ENCODE measurements at places on chromosomes 2 and 18. TPM values are rescaled to one million over a fixed set of nuclear protein-coding genes. Genes with fewer than 3 reads are reported as not detected.

DNA sequence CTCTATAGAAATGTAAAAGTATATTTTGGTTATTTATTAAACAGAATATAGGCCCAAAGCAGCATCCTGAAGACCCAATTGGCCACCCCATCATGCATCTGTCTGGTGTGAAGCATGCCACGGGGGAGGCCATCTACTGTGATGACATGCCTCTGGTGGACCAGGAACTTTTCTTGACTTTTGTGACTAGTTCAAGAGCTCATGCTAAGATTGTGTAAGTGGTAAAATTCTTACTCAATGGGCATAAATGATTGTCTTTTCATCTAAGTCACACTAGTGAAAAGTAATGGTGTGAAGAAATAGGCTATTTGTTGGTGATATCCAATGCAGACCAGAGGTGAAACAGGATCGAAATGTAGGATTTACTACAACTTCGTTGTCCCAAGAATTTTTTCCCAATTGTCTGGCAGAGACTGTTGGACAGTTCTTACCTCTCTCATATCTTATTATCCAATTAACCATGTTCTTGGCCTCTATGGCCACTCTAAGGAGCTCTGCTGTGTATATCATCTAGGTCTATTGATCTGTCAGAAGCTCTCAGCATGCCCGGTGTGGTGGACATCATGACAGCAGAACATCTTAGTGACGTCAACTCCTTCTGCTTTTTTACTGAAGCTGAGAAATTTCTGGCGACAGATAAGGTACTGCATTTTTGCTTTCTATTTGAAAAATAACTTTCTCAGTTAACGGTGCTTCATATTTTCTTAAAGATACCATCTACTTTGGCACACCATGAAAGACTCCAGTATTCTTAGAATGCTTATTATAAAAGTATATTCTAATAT lies 35.0 kb downstream of the AOX1 start:
- DNase-seq: no peak

GRCh38 chr18:46677611-46678010 lies 20.6 kb upstream of the LOXHD1 start:
- DNase-seq: no peak

- DNase-seq: no peak
Observed at GRCh38 chr2:108640731-108641130, 78.6 kb upstream of the RANBP2 start.

GRCh38 chr2:20067992-20068584 lies 16.7 kb upstream of the LAPTM4A start:
- no peak for DNase-seq

- DNase-seq: no peak
Observed at GRCh38 chr2:231917280-231918066, 8.7 kb downstream of the NPPC start.

DNA sequence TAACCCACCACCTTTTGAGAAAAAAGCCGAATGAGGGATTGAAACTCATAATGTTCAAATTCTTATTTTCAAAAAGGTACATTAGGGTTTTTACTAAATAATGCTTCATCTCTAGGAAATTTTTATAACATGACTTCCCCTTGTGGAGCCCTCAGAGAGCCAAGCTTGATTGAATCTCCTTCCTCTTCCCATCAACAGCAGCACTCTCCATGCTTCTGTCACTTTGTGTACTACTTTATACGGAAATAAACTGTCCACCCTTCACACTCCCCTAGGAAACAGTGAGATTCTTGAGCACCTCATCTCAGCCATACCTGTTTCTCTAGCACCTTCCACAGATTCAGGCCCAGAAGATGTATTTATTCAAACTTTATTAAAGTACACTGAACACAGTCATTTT lies 51.8 kb downstream of the TFPI start:
- DNase-seq: no peak

GRCh38 chr2:216139884-216140283 lies 30.7 kb downstream of the XRCC5 start:
- no peak for DNase-seq

- DNase-seq: no peak
Observed at GRCh38 chr18:49645196-49645595, 83.3 kb downstream of the LIPG start.

SCYGR4 gene
- total RNA-seq: not detected

MOB4 gene
- 23.5 TPM for total RNA-seq

CTAGE1 gene
- total RNA-seq: not detected

MAL gene
- total RNA-seq: 8.7 TPM

SH3BP4 gene
- 34.5 TPM for total RNA-seq

FOSL2 gene
- total RNA-seq: 54.0 TPM
